HT1080 (cell line): ENCODE measurements at places on chromosomes 7 and 10. TPM values are rescaled to one million over a fixed set of nuclear protein-coding genes. Genes with fewer than 3 reads are reported as not detected.
A peak's percentile ranks its signal among the peaks of the same experiment; 100 is the strongest.

- DNase-seq: peak; percentile 98
These were observed 48.8 kb upstream of the SMNDC1 start for GRCh38 chr10:110353244-110354119.

GRCh38 chr7:64504581-64505120 is 58.2 kb downstream of the ZNF680 start:
- no peak for DNase-seq

DNA sequence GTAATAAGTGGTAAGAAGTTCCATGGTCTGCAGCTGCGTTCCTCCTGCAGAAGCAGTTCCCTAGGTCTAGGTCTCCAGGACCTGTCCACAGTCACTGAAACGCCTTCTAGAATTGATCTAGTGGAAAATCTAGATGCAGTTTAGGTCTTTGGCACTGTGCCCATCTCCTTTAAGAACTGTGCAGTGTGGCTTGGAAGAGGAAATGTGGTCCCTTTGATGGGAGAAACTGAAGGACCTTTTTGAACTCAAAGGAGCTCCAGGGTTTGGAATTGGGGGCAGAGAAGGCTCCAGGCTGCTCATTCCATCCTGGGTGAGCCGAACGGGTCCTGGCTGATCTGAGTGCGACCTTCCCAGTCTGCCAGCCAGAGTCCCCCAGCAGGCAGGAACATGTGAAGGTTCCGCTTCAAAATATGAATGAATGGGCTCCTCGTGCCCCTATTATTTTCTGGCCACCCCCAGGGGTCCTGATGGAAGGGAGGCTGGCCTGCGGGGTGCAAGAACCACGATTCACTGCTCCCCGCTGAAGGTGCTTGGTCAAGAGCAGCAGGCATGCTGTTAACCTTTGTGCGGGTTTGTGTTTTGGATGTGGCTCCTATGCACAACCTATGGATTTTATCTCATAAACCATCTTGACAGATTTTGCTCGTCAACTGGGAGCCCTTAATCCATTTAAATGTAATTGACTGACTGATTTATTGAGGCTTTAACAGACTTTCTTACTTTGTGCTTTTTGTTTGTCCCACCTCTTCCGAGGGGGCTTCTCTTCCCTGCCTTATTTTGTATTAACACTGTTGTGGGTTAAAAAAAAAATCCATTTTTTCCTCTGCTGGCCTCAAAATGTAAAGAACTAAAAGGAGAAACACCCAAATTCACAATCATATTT is 36.7 kb downstream of the ZNF467 start:
- DNase-seq: no peak

DNA sequence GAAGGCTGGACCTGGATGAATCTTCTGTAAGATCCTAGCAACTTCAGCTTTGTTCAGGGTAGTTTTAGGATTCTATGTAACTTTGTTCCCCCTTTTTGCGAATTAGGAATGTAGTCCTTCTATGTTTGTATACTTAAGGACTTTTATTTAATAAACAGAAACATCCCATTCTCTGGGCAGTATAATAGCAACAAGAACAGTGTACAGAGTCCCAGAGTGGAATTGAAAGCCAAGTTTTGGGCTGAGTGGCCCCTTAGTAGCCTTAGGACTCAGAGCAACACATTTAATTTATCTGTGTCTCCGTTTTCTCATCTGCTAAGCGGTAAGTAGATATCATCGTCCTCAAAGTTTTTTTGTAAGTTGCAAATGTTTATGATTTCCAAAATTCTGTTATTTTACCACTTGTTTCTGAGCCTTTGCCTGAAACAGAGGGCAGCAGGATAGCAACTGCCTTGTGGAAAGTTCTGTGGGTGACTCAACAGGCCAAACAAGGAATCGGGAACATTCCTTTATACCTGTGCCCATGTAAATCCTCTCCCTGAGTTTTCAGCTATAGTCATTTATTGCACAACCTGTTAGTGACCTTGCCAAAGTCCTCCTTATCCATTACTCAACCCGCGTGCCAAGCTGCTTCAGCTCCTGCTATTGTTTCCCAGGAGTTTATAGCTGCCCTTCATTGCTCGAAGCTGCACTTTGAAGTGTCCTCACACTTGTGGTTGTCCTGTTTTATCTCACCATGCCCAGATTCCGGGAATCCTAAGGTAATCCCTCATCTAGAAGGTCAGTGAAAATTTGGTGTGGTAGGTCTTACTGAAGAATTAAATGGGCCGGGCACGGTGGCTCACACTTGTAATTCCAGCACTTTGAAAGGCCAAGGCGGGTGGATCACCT is 199.1 kb upstream of the AHR start:
- peak; percentile 52 for DNase-seq

- no peak for DNase-seq
These were observed 15.9 kb downstream of the YKT6 start for GRCh38 chr7:44216521-44217222.

Gene TRPV5
- total RNA-seq: not detected in 2 replicates

Gene LIPN
- not detected in 2 replicates for total RNA-seq

DNA sequence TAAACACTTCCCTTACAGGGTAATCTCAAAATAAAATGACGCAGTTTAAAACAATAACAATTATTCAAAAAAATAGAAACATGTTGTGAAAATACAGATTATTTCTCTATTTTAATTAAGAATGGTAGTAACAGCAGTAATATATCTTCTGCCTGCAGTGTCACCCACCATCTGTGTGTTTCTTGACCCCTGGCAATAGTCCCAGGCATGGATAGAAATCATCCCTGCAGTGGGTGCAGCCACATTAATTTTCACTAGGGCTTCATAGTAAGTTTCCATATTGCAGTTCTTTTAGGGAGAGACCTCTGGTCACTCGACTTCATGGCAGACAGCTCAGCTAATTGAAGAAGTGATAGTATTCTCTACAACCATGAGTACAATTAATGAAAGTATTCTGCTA is 470.1 kb upstream of the TEX47 start:
- DNase-seq: no peak

GRCh38 chr7:138208142-138208570 is 131.9 kb downstream of the AKR1D1 start:
- no peak for DNase-seq
